ENCODE measurements at places on chromosomes 6 and 20.

DNA sequence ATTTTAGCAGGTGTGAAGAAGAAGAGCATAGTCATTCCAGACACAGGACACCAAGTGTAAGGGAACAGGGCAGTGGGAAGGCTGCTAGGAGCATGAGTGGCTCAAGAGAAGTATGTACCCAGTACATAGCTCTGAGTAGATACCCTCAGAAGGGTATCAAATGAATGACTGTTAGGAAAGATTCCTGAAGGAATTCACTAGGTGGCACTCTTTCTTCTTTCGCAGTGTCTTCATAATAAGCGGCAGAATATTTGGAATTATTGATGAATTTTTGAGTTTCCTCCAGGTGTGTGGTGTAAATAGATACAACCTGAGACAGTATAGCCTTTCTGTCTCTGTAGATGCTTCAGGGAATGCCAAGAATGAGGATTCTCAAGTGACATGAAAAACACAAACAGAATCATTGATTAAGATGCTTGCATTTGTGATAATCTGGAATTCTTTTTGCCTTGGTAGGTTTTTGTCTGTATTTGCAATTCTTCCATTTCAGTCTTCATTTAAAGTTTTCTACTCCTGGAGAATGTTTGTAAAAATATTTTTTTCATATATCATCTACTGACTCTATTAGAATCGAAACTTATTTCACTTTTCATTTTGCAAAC, 264.3 kb upstream of the RIMS1 start:
- no peak for DNase-seq

DNA sequence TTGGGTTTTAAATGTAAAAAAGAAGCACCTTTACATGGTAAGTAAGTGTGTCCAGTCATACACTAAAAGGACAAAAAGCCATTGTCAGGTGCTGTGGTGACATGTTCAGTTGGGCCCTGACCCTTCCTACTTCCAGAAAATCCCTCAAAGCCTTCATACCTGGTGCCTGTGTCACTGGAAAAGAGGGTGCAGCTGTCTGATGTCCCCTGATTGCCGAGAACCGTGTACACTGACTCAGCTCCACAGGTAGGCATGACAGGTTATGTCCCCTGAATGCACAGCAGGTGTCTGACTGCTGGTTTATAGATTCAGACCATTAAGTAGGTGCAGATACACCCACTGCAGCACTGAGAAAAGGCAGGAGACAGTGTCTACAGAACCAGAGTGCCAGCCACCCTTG, 99.1 kb downstream of the FOXC1 start:
- DNase-seq, result no peak

- DNase-seq, result no peak
These were observed 82.3 kb upstream of the FRMD1 start for GRCh38 chr6:168161371-168161750.

- no peak for DNase-seq
These were observed 9.6 kb upstream of the SPDEF start for GRCh38 chr6:34565722-34566137.

DNA sequence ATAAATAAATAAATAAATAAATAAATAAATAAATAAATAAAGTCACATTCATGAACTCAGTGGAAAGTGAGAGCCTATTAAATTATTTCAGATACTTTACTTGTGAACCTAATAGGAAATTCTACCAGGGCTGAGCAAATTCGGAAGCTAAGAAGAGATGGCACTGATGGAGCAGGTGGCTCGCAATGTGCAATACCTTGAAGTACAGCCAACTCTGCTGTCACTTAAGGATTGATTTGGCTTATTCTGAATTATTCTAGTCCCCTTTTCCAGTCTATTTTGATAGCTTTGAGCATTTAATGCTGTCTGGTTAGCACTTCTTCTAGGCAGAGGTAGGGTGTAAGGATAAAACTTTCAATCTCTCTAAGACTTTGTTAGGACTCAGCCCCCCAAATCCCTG, 395.8 kb upstream of the PLCB4 start:
- no peak for DNase-seq

- DNase-seq, result no peak
These were observed 51.7 kb downstream of the CNKSR3 start for GRCh38 chr6:154458565-154459470.

- no peak for DNase-seq
These were observed at the start of gene GMPR for GRCh38 chr6:16238057-16238962. Gene GMPR (plus strand): TSS chr6:16238587. CDS start chr6:16238694, 107 bp downstream.

DNA sequence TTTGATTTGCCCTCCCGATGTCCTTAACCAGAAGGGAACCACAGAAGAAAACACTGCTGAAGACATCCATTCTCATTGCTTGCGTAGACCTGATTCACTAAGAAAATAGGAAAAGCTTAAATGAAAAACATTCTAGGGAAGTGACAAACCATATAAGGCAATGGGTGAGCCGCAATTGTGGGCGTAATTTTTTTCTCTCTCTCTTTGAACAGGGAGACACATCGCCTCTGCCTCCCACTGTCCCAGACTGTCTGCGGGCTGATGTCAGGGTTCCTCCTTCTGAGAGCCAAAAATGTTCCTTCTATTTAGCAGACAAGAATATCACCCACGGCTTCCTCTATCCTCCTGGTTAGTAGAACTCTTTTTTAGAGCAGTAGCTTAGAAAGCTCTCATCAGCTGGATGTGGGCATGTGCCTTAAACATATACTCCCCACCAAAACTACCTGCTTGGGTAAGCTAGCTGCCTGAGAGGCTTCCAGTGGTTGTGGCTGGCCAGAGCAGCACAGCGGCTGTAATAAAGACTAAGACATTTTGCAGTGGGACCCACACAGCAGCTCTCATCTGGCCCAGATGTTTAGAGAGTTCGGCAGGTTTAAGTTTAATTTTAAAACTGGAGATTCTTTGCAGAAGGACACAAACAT, 22.7 kb upstream of the CTAGE9 start:
- DNase-seq, result no peak
